ENCODE measurements at places on chromosomes 4 and X.

DNA sequence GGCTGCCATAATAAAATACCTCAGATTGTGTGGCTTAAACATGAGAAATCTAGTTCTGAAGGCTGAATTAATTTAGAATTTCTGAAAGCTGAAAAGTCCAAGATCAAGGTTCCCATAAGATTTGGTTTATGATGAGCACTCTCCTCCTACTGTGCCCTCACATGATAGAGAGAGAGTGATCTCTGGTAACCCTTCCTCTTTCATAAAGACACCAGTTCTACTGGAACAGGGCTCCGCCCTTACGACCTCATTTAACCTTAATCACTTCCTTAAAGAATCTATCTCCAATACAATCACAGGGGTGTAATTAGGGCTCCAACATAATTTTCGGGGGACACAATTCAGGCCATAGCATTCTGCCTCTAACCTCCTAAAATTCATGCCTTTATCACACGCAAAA is 194.0 kb upstream of the MAB21L2 start:
- DNase-seq, result no peak

- no peak for DNase-seq
Measured at GRCh38 chr4:2036327-2036726, 22.8 kb upstream of the NAT8L start.

GRCh38 chr4:121952290-121952689 is 430 bp upstream of the TRPC3 start:
- DNase-seq, result no peak

DNA sequence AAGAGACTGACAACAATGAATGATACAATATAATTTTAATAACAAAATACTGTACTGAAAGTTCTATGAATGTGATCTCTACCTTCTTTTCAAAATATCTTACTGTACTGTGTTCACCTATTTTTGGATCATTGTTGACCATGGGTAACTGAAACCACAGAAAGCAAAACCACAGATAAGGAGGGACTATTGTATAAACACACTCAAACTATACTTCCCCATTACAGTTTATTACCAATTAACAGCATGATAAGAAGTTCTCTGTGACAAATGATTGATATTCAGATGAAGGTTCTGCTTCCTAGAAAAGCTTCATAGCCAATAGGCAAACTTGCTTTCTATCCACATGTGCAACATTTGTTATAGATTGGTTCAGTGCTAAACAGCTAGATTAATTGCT is 50.1 kb downstream of the GABRG1 start:
- DNase-seq, result no peak

- DNase-seq, result no peak
Measured at GRCh38 chrX:47172549-47172948, 21.1 kb upstream of the UBA1 start.

DNA sequence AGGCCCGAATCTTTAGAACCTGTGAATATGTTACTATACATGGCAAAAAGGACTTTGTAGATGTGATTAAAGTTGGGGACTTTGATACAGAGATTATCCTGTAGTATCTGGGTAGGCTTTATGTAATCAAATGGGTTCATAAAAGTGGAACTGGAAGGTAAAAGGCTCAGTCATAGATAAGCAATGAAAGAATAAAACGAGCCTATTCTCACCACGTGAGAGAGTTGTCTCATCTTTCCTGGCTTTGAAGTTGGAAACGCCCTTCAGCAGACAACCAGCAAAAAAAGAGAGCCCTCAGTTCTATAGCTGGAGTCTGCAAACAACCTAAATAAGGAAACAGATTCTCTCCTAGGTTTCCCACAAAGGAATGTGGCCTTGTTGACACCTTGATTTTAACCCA is 805.8 kb upstream of the DIAPH2 start:
- no peak for DNase-seq

DNA sequence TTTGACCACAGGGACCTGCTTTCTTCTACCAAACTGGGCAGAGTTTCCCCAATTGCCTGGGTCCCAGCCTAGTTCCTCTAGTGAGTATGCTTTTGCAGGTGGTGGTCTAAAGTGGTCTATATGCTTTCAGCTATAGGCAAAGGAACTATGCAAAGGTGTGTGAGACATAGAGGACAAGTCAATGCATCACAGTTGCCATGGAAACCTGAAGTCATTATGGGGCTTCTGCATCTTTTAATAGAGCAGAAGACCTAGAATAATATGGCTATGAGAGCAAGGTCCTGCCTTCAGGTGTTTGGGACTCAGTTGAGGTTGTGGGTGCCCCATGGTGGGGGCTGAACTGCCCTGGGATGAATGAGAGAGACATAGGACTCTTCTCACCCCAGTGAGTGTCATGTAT is 92.1 kb upstream of the RAB40AL start:
- DNase-seq, result no peak

- DNase-seq, result no peak
Measured at GRCh38 chr4:8898419-8898818, 26.8 kb upstream of the HMX1 start.

- DNase-seq, result no peak
Measured at GRCh38 chrX:119521246-119521645, 44.0 kb downstream of the STEEP1 start.

DNA sequence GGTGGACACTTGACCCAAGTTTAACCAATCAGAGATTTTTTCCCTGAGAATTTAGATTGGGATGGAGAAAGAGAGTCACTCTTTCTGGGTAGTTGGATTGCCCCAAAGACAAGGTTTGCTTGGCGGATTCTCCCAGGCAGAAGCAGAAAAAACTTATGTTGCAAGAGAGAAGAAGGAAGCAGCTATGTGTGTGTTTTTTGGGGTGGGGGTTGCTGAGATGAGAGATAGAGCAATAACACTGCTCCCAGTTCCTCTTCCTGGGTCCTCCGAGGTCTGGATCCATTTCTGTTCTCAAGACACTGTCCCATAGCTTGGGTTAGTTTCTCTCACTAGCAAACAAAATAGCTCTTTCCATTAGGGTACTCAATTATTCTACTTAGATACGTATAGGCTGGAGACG is 222.1 kb downstream of the STIM2 start:
- DNase-seq, result no peak

DNA sequence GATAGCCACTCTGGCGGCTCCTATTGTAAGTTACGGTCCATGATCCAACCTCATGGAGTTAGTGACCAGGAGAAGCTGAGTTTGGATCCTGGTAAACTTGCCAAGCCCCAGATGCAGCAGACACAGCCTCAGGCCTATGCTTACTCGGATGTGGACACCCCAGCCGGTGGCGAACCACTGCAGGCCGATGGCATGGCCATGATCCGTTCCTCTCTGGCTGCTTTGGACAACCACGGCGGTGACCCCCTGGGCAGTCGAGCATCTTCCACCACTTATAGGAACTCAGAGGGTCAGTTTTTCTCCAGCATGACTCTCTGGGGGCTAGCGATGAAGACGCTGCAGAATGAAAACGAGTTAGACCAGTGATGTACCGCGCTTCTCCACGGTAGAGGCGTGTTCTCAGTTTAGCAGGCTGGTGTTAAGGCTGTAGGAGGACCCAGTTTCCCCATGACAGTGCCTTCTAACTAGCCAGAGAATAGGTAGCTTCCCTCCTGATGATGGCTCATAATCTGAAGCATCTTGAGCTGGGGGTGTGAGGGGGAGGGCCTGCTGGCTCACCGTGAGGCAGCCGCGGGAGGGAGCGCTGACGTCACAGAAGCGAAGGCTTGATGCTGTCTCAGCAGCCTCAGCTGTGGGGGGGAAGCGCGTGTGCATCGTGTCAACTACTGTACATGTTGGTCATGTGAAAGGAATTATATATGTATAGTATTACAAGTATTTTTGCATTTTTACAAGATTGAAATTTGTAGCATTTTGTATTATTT is 31.1 kb downstream of the ZBTB49 start:
- DNase-seq, result no peak

DNA sequence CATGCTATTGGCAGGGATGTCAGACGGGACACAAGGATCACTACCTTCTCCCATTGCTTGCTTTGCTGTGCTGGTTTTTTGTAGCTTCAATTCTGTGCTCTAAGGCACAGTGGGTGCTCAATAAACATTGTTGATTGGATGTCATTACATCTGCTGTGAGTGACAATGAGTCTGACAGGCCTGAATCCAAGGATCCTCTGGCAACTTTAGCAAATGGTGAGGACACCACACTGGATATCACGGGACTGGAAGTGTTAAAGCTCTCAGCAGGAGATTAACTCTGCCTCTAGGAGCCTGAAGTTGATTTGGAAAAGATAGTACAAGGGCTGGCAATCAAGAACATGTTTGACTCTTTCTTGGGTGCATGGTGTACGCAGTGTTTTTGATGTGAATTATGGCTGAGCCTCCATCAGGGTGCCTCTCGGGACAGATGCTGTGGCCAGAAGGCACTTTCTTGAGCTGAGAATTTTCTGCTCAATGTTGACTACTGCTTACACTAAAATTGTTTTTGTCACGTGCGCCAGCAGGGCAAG is 217.9 kb downstream of the ARAP2 start:
- no peak for DNase-seq

DNA sequence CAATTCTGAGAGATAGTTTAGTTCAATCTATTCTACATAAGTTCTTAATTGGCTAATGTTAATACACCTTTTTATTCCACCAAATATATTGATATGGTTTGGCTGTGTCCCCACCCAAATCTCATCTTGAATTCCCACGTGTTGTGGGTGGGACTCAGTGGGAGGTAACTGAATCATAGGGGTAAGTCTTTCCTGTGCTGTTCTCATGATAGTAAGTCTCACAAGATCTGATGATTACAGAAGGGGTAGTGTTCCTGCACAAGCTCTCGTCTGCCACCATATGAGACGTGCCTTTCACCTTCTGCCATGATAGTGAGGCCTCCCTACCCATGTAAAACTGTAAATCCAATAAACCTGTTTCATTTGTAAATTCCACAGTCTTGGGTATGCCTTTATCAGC is 11.3 kb downstream of the PPA2 start:
- no peak for DNase-seq

DNA sequence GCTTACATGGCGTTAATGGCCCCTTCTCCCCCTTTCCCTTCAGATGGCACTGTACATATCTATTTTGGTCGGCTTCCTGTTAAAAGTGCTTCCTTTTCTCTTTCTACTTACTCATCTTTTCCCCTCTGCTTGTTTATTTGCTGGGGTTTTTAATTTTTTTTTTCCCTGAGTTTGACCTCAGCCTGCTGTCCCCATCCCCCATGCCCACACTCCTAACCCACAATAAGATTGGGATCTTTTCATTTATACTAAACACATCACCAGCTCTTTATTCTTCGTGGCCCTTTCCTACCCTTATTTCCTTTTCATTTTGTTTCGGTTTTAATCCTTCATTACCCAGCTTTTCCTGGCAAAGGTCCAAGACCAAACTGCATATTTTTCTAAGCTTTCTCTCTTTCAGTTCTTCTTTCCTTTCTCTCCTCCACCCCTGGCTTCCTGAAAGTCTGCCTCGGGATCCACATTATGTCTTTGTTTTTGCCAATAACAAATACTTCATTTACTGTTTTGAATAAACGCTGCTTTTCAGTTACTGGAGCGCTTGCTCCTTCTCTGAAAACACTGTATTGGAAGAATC is 152.0 kb upstream of the USP9X start:
- peak; percentile 4 for DNase-seq

DNA sequence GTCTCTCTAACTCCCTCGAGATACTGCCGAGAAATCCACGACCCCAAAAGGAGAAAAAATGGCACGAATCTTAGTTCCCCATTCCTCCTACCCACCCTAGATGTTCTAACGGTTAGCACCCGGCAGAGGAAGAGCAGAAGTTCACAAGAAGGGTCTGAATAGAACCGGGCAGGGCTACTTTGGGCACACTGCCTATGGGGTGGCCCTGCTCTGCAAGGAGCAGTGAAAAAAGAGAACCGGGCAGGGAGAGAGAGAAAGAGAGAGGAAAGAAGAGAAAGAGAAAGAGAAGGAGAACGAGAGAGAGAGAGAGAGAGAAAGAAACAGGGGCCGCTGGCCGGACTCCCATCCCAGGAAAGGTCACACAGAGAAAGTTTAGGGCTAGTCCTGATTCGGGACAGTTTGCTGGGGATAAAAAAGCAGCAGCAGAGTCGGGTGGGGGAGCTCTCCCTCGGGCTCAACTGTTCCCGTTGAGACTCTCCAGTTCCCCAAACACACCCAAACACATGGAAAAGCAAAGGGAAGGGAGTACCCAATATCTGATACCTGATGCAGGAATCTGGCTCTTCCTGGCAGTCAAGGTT is 468 bp downstream of the GLA start:
- DNase-seq, result no peak

DNA sequence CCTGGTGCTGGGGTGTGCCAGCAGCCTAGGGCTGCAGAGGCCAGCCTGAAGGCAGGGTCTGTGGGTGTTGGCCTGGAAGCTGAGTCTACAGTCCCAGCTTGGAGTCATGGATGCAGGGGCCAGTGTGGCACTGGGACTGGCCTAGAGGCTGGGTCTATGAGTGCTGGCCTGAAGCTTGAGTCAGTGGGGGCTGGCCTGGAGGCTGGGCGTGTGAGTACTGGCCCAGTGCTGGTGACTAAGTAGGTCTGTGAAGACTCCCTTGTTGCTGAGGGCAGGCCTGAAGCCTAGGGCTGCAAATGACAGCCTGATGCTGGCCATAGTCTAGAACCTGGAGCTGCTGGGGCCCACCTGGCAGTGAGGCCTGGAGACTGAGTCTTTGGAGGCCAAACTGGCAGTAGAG is 31.3 kb upstream of the ALG13 start:
- no peak for DNase-seq

- no peak for DNase-seq
Measured at GRCh38 chrX:45515262-45516215, 314.9 kb upstream of the DIPK2B start.

DNA sequence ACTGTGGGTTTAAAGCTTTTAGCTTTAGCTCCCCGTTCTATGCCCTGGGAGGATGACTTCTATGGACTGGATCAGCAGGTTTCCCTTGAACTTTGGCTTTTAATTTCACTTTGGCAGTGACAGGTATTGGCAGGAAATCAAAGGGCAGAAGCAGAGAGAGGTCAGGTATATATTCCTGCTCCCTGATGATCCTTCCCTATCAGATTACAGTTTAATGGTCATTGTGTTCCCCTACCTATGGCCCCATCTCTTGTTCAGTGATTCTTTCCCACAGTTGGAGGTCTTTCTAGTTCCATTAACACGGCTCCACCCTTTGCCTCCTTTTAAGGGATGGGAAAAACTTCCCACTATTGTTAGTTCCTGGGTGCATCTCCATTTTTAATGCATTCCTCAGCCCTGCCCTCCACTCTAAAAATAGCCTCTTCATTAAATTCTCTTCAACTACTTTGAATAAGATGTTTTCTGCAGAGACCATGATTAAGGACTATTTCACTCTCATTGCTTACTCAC is 107.8 kb upstream of the TMEM47 start:
- no peak for DNase-seq

DNA sequence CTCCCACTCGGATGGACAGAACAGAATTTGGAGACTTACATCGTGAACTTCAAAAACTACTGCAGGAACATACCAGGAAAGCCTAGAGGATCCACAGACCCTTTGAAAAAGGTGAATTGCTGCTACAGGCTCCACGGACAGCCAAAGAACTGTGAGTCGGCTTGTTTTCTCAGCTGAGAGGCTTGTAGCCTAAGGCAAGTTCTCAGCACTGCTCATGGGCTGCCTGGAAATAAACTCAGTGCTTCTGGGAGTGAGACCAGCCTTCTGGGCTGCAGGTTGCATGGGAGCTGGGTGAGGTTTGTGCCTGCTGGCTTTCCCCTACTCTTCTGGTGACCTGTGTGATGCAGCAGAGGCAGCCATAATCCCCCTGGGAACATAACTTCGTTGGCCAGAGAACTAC is 1397.6 kb downstream of the FAM133A start:
- no peak for DNase-seq

Measured in thymus (tissue), 14 donors.